ENCODE measurements at places on chromosomes 13 and 19. TPM values are rescaled to one million over a fixed set of nuclear protein-coding genes. Genes with fewer than 3 reads are reported as not detected.

The MEDAG gene
- 1.0 TPM for polyA plus RNA-seq

The TEX29 gene
- not detected for polyA plus RNA-seq

The COL4A2 gene
- polyA plus RNA-seq: 126 TPM

The OVOL3 gene
- polyA plus RNA-seq: not detected

The CEACAM4 gene
- not detected for polyA plus RNA-seq

The SIGLEC5 gene
- not detected for polyA plus RNA-seq

The C1QTNF9 gene
- polyA plus RNA-seq: not detected

The CCDC159 gene
- polyA plus RNA-seq: 50.7 TPM

The ZNF260 gene
- polyA plus RNA-seq: 5.4 TPM

The ACP7 gene
- polyA plus RNA-seq: 0.13 TPM

The AP1M2 gene
- 232 TPM for polyA plus RNA-seq

The CASP14 gene
- polyA plus RNA-seq: not detected

The NPAS1 gene
- polyA plus RNA-seq: 1.7 TPM

The SELENOV gene
- polyA plus RNA-seq: not detected

The SSC5D gene
- 2.2 TPM for polyA plus RNA-seq

The SIGLEC8 gene
- polyA plus RNA-seq: not detected

The EHD2 gene
- polyA plus RNA-seq: 19.4 TPM

The EDDM13 gene
- polyA plus RNA-seq: 1.6 TPM

The C5AR1 gene
- polyA plus RNA-seq: 6.5 TPM

Measured in kidney (tissue), 22 donors.